Activated T-helper 9 cell treated with anti-CD3 and anti-CD28 coated beads, Interleukin-2, amount 50 U/mL, for 16 hours (primary cell): ENCODE measurements at places on chromosomes 4 and X.
A peak's percentile ranks its signal among the peaks of the same experiment; 100 is the strongest.

DNA sequence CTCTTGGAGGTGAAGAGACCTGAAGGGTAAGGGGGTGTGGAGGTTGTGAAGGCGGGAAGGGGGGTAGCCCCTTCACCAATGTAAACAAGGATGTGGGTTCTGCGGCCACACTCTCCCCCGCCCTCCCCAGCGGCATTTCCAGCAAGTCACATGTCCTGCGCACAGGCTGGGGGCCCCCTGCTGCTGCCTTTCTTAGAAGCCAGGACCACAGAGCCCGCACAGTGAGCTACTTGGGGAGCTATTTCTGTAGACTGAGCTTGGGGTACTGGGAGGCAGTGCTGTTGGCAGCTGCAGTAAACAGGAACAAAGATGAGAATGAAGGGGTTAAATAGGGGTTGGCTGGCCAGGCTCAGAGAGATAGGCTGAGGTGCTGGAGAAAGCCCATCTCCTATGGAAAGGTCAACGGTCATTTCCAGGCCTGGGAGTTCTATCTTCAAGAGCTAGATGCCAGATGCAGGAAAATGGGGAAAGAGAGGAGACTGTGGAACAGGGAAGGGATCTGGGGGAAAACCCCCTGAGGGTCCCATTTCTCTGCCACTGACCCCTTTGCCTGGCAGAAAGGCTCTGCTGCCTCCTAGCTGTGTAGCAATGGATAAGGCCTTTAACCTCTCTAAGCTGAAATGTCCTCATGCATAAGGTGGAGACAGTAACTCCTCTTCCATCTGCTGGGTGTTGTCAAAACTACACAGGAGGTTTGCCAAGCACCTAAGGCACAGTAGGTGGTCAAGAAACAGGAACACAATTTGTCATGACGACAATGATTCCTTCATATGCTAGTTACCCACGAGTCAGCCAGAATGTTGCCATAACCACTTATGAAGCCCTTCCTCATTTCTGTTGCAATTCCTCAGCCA is 18.5 kb upstream of the PIM2 start:
- peak; percentile 88 for DNase-seq

GRCh38 chrX:44012484-44013096 is 39.4 kb upstream of the NDP start:
- peak; percentile 25 for DNase-seq

DNA sequence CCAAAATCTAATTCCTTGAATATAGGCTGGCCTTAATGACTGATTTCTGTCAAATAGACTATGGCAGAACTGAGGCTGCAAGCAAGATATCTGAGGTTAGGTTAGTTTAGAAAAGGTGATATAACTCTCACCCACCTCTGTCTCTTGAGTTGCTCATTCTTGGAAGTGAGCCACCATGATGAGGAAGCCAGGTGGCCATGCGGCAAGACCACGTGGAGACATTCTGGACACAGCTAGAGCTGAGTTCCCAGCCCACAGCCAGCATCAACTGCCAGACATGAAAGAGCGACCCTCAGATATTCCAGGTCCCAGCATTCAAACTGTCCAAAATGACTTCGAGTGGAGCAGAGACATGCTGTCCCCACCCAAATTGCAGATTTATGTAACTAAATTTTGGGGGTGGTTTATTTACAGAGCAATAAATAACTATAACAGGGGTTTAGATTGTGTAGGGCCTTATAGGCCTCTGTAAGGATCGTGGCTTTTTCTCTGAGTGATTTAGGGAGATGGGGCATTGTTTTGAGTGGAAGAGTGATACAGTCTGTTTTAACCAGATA is 33.7 kb downstream of the USP53 start:
- no peak for DNase-seq

GRCh38 chr4:83315341-83315870 is 19.2 kb downstream of the HPSE start:
- no peak for DNase-seq

GRCh38 chr4:142474398-142475087 is 371.6 kb downstream of the INPP4B start:
- no peak for DNase-seq

DNA sequence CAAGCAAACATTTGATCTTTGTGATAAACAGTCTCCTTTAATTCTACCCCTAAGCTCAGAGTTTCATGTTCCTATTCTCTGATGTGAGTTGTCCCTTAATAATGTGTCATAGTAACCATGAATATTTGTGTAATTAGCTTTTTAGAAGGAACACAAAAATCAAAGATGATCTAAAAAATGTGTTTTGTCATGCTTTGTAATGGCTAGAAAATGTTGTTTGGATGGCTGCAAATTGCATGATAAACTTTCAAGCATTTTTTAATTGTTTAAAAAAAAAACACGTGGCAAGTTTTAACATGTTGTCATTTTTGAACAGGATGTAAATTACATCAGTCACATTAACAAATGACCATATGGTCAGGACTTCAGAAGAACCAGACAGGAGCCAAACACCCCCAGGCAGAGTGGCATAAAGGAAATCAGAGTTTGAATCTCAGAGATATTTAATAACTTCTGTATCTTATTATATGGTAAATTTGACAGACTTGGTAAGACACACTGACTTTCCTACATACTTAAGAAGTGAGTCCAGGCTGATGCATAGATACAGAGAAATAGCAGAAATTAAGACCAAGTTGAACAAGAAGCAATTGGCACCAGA is 223.9 kb upstream of the VEGFC start:
- DNase-seq, result no peak

DNA sequence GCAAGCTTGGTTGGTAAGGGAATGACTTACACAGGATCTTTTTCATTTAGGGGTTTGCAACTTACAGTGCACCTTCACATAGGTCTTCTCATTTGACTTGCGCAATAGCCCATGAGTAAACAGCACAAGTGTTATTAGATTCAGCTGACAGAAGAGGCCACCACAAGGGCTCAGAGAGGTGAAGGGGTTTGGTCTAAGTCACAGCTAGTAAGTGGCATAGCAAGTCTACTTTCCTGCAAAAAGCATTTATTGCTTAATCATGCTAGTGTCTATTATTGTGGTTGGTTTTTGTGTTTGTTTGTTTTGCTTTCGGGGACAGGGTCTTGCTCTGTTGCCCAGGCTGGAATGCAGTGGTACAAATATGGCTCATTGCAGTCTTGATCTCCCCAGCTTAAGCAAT is 83.3 kb downstream of the SPRY1 start:
- DNase-seq, result no peak

DNA sequence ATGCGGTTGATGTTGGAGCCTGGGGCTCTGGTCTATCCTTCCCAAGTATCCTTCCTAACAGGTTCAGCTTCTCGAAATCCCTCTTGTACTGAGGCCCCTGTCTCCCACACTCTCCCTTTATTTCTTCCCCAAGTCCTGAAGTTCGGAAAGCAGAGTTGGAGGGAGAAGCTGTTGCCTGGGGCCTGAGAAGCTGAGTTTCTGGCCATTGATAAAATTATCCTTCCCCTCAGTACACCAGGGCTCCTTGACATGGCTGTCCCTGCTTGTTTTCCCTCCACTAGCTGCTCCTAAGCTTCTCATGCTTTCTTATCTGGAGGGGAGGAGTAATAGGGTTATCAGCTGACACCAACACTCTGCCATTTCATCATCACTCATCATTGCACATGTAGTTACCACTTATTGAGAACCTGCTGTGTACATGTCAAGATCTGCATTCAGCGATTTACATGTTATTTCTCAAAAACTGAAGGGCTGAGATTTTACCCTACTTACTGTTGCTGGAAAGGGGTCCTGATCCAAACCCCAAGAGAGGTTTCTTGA is 58.0 kb downstream of the FUNDC1 start:
- DNase-seq, result no peak

- no peak for DNase-seq
These were observed 118.8 kb downstream of the DDIT4L start for GRCh38 chr4:100071506-100071905.

DNA sequence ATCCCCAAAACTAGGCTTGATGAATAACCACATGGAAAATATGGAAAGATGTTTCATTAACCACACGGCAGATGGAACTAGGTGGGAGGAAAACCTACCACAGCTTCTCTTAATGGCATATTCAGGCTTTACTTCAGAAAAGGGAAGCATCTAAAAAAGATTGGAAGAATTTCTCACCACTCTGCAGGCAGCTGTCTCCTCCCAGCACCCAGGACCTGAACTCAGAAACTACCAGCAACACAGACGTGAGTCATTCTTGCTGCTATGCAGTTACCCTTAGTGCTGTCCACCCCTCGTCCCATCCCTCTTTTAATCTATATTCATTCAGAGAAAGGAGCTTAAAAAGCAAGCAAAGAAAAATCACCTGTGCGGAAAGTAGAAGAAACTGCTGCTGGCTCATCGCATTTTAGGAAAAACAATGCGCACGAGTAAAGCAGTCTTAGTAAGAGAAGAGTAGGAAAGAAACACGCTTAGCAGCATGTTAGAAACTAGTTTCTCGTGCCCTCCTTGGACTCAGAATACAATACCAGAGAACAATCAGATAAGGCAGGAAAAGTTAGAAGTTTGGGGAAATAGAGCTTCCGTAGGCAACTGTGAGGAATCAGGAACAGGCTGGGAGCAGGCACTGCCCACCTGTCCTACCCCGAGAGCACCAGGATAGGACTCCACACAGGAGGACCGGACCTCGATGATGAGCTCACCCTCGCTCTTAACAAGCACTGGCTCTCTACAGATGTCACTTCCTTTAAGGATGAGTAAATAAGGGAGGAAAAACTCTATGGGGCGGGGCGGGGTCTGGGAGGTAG is 48.1 kb upstream of the ENPP6 start:
- DNase-seq, result no peak

DNA sequence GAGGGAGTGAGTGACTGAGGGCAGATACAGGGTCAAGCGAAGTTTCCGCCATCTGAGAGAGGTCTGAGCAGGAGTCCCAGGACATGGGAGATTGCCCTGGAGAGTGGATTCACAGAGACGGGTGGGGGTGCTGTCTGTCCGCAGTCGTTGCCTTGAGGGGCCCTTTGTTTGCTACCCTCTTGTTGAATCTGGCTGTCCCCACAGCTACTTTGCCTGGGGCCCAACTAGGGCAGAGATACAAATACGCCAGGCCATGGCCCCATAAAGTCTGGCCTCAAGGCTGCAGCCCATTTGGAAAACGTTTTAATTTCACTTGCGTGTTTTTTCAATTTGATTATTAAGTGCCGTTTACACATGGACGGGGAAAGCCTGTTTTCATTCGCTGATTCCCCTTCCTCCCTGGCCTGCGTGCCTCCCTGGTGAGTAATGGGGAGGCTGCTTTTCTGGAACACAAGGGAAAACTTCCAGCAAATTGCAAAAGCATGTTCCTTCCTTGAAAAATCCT is 134.4 kb downstream of the SMIM20 start:
- no peak for DNase-seq

GRCh38 chr4:110754716-110755115 is 131.8 kb upstream of the PITX2 start:
- DNase-seq, result no peak

DNA sequence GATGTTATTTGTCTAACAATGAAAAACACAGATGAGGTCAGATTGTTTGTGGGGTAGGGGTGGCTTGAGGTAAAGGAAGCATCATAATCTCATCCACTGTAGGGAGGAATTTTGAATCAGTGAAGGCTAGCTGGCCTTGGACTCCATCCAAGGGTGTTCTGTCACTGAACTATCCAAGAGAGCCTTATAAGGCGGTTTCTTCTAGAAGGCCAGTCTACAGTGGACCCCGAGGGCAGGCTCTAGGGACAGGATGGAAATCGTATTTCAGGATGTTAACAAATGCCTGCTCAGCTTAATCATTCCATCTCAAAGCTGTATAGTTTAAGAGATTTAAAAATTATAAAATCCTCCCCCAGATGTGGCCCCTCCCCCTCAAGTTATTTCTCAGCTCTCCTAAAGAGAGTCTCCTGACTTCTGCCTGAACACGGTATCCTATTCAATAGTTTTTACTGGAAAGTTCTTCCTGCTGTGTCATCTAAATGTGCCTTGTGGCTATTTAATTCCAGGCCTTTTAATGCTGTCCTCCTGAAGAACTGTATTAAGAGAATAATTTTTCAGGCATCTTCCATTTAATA is 8.0 kb downstream of the IGFBP7 start:
- no peak for DNase-seq

DNA sequence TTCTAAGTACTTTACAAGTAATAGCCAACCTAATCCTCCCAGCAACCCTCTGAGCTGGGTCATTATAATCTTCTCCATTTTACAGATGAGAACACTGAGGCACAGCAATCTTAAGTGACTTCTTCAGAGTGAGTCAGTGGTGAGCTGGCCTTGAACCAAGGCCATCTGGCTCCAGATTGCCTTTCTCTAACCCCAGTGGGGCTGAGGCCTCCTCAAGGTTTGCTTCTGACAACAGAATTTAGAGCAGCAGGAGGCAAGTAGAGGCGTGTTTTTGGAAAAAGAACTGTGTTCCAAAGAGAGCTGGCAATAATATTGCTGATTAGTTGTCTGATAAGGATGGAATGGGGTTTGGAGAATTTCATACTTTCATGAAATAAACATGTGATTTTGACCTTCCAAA is 41.2 kb downstream of the PIR start:
- DNase-seq, result no peak

DNA sequence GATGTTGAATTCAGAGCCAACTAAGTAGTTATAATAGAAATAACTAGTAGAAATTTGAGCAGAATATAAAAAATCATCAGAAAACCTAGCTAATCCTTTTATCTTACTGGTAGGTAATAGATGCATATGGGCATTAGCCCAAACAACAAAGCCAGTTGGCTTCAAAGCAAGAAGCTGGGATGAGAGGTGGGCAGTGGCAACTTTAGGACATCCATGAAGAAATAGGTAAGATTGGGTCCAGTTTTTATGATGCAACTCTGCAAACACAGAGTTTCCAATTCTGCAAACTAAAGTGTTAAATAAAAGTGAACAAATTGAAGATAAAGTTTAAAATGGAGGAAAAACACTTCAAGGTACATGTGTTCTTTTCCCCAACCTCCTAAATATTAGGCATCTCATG is 5.1 kb downstream of the PGRMC2 start:
- DNase-seq, result no peak

GRCh38 chrX:39331082-39331704 is 529.9 kb downstream of the MID1IP1 start:
- DNase-seq, result no peak

- no peak for DNase-seq
These were observed 203.5 kb downstream of the PRDM5 start for GRCh38 chr4:120718979-120719566.

DNA sequence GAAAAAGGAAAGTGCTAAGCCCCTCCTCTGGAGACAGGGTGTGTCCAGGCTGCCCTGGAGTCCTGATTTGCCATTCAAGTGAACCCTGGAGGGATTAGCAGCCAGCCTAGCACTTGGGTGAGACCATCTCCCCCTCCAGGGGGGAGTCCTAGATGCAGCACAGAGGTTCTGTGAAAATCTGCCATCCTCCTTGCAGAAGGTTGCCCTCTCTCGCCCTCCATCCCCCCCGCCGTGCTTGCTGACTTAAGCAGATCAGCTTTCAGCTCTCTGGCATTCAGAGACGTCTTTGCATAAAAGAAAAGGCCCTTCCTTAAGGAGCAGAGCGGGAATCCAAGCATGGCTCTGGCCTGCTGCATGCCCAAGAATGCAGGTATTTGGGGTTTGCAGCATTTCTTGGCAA is 102.1 kb upstream of the SCML1 start:
- DNase-seq, result no peak

- no peak for DNase-seq
These were observed 525 bp upstream of the CISD2 start for GRCh38 chr4:102868153-102868780.
